ENCODE measurements at places on chromosomes 6 and 20.

DNA sequence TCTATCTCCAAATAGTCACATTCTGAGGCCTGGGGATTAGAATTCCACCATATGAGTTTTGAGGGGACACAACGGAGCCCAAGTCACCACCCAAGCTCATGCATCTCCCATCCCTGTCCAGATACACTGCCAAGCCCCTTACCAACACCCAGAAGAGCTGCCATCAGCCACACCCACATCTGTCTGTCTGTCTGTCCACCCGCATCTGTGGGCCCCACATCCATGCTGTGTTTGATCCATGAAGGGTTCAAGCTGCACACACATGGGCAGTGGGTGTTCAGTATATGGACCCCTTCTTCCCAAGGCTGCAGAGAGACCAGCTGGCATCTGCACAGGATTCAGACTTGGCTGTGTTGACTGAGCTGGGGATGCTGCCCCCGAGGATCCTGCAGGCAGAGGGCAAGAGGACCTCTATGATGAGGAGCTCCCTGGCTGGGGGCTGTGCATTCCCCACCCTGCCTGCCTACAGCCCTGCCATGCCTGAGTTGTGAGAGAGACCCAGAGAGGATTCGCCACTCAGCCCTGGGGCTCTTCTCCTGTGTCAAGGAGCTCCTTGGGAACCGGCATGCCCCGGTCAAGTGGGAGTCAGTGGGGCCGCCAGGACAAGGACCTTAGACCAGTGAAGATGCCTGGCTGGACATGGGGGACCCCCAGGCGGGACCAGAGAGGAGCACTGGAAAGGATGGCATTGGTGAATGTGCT, 206.4 kb downstream of the SYNDIG1 start:
- no peak for DNase-seq

DNA sequence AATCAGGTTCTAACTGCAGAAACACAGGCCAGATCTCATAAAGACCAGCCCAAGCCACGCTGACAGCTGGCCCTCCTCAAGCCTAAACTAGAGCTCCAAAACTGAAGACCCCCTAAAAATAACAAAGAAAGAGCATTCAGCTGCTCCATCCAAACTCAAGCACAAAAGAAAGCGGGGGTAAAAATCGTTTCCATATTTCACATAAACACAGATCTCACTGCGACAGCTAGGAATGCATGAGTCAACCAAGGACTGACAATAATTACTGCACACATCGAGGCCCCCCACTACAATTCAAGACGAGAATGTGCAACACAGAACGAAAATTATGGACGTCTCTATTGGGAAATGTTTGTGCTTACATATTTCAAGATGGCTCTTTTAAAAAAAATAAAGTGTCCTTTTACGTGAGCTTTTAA, 31.1 kb downstream of the CNKSR3 start:
- no peak for DNase-seq

GRCh38 chr6:46291275-46291633, 120.5 kb upstream of the ENPP5 start:
- DNase-seq, result no peak

- DNase-seq, result no peak
These were observed 25.5 kb upstream of the VEGFA start for GRCh38 chr6:43744491-43744890.

- DNase-seq, result peak; percentile 57
These were observed 99.7 kb downstream of the IRF4 start for GRCh38 chr6:491233-491632.

- DNase-seq, result no peak
These were observed 268.8 kb downstream of the TMEM242 start for GRCh38 chr6:157054531-157054979.

DNA sequence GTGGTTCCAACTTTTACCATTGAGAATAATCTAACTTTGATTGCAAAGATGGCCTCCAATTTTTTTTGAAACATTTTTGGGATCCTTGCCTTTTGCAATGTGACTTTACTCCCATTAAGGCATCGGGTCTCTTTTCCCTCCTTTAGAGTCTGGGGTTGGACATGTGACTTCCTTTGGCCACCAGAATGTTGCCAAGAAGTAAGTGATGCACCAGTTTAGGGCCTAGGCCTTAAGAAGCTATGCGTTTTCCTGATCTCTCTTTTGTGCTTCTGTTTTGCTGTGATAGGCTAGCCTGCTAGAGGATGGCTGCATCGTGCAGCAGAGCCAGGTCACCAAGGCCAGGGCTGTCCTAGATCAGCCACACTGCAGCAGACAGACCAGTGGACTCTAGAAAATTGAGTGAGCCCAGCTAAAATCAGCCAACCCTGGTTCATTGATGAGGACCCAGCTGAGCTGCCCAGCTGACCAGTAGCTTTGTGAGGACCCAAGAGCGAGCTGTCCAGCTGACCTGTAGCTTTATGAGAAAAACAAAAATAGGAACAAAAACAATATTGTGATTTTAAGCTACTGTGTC, 594.0 kb upstream of the JAG1 start:
- no peak for DNase-seq

- no peak for DNase-seq
These were observed 324 bp upstream of the LAMP5 start for GRCh38 chr20:9514072-9514460.

- no peak for DNase-seq
These were observed 12.1 kb upstream of the ATXN1 start for GRCh38 chr6:16773362-16773761.

- no peak for DNase-seq
These were observed 41.2 kb upstream of the EZR start for GRCh38 chr6:158860279-158860865.

DNA sequence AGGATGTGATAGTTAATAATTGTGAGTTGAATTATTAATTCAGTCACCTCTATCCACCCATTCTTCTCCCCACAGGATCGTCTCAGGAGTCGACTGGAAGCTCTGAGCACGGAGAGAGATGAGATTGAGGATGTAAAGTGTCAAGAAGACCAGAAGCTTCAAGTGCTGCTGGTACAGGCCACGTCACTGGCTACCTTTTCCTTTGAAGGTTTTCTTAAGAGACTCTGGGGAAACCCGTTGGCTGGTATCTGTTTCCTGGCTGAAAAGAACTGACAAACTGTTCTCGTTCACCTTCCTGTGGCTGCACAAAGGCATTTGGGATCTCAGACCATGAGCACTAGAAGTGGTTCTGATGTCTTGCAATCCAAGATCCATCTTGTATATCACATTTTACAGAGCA, 3.8 kb downstream of the TRIM15 start:
- DNase-seq, result no peak

DNA sequence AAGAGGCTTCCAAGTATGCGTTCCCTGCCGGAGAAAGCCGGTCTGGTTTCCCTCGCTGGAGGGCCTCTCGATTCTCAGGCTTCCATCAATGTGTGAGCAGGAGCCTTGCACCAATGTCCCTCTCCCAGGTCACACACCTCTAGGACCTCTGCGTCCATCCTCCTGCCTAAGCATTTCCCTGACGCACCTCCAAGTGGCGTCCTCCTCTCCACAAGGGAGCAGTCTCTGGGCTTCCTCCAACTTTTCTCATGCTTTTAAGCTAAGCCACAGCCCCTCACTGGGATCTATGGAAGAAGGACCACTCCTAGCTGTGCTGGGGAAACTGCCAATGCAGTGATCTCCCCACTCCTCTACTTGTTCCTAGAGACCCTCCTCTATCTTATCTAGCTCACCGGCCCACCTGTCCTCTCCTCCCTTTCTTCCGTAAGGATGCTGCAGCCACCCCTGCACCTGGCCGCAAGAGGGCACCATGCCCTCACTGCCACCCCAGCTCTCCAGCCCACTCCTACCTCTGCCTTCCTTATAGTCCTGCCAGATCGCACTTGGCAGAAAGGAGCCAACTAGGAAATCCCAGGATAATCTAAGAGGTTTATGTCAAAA, 258.7 kb downstream of the LRFN2 start:
- no peak for DNase-seq

DNA sequence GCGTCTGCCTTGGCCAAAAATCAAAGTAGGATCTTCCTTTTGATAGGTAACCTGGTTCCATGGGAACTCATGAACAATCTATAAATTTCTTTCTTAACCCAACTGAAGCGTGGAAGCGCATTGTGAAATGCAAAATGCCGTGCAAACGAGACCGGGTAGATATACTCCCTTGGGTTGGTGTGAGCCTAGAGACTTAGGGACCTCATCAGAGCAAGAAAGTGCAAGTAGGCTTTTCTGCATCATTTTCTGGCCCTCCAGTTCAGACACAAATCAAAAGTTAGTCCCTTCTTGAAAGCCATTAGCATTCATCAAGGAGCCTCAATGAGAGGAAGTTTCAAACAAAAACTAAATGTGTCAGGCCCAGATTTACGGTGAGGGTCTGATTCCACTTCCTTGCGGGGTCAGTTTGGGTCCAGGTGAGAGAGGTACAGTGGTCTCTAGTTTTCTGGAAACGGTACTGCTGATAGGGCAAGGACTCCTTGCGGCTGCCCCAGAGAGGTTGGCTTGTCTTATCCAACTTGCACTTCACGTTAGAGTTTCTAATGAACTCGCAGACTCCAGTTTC, 5.3 kb upstream of the ZNF184 start:
- no peak for DNase-seq

DNA sequence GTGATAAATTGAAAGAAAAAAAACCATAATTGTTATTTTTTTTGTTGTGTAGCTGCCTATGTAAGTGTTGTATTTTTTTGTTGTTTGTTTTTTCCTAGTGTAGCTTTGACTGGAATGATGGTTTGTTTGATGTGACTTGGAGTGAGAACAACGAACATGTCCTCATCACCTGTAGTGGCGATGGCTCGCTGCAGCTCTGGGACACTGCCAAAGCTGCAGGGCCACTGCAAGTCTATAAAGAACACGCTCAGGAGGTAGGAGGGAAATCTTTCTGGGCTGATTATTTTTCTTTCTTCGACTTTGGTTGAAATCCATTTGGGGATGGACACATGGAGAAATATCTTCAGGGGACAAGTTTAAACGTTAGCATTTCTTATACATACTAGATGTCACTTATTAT, 3.8 kb downstream of the PEX7 start:
- no peak for DNase-seq

DNA sequence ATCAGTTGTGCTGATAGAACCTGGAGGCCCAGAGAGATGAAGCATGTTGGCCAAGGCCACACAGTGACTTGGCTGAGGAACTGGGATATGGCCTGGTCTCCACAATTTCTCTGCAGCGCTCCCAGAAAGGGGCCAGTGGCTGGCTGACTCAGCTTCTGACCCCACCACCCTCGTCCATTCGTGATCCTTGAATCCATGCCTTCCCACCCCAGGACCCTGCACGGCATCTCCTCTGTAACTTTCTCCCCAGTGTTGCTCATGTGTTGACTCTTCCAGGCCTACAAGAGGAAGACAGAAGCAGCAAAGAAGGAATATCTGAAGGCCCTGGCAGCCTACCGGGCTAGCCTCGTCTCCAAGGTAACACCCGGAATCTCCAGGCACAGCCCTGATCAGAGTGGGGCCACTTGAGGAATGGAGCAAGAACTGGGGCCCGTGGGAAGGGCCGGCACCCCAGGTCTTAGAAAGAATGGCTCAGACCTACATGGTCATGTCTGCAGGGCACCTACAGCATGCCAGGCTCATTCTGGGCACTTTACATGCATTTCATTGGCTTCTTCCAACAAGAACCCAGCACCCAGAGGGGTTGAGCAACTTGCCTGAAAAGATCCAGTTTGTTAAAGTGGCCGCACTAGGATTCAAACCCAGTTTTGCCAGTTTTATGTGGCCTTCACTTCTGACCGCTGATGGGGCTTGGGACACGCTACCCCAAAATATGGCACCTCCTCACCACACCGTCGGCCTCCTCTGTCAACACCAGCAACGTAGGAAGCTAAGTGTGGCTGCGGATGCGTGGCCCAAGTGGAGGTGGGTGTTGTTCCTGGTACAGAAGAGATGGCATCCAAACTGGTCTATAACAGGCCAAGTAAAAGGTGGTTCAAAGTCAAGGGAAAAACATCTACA, 122.2 kb downstream of the JPH2 start:
- no peak for DNase-seq

GRCh38 chr6:150866991-150867501, 1.5 kb downstream of the MTHFD1L start:
- DNase-seq, result no peak

GRCh38 chr6:14734416-14735340, 511.2 kb upstream of the JARID2 start:
- peak; percentile 45 for DNase-seq

DNA sequence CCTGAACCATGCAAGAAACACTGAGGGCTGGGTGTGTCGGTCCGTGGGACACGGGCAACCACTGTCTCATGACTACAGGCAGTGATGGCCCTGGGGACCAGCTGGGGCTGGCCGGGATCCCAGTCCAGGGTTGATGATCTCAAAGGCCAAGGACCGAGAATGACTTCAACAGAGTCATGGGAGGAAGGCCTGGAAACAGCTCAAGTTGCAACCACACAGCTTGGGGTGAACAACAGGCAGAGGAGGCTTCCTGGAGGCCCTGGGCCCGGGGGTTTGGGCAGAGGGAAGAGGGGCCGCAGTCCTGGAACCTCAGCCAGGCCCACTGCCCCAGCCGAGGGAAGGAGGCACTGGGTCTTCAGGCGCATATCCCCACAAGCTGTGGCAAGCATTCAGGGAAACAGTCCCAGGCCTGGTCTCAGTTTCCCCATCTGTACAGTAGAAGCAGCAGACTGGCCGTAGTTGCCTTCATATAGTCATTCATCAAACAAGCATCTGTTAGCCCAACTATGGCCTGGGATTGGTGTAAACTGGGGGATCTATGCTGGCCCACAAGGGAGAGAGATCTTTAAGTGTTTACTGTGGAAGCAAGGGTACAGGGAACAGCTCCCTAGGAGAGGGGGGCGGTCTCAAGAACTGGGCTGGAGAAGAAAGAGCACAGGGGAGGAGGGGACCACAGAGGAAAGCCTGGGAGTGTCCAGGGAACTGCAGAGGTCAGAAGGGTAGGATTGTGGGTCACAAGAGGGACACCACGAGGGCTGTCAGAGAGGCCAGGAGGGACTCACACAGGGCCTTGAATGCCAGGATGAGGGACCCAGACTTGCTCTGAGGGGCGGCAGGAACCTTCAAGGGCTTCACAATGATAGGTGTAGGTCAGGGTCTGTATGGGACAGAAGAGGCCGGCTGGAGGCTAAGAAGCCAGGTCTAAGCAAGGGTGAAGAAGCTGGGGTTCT, 2.1 kb downstream of the MYL9 start:
- no peak for DNase-seq

GRCh38 chr20:49034070-49034732, 11.9 kb upstream of the CSE1L start:
- DNase-seq, result no peak

GRCh38 chr6:16717275-16717942, 43.9 kb downstream of the ATXN1 start:
- no peak for DNase-seq

- DNase-seq, result no peak
These were observed 646.5 kb downstream of the TENT5A start for GRCh38 chr6:81105998-81106397.

DNA sequence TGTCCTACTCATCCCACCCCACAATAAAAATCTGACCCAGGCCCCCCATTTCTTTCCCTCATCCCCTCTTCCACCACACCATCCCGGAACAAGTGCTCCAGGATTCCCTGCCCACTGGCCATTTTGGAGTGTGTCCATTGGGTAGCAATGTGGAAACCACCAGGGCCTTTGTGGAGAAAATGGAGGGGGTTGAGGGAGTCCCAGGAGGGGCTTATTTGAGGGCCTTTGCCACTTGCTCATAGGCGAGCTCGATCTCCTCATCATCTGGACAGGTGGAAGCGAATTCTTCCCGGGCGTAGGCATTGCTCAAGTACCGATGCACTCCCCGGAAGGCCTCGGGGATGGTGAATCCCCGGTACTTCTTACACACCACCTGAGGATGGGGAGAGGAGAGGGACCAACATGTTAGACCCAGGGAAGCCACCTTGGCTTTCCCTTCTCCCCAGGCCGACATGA, 1.6 kb upstream of the DDAH2 start:
- DNase-seq, result no peak

GRCh38 chr6:38755207-38755606, 40.1 kb downstream of the DNAH8 start:
- DNase-seq, result no peak
